ENCODE measurements at places on chromosomes 1 and 21.

- DNase-seq = no peak
These were observed 42.6 kb upstream of the A3GALT2 start for GRCh38 chr1:33363470-33363861.

DNA sequence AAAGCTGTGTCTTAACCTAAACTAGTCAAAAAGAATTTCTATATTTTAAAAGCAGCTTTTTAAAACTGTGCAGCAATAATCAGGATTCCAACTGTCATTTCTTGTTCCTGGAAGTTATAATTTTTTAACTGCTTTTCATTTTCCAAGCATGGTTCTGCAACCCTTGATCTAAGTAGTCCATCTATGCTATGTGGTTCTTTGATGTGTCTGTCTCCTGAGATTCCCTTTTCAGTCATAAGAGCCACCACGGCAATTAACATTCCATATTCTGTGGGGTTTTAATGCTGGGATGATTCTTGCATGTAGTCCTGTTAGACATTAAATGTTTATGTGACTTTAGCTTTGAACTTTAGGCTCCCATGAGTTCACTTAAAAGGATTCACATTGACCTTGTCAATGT is 220.4 kb downstream of the TPR start:
- DNase-seq = no peak

DNA sequence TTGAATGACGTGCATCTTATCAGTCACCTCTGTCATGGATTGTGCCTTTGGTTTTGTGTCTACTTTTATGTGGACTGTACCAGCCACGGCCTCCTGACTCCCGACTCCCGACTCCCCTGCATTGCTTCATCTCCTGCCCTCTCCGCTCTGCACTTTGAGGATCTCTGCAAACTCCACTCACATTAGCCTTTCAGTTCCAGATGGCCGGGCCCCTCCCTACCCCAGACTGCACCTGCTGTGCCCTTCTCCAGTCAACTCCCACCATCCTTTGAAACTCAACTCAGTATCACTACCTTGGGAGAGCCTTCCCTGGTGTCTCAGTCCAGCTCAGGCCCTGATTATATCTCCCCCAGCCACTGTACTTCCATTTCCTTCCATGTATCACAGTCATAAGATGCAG is 71.4 kb downstream of the MDM4 start:
- DNase-seq = no peak

GRCh38 chr1:33346927-33347649 is 26.2 kb upstream of the A3GALT2 start:
- DNase-seq = no peak

DNA sequence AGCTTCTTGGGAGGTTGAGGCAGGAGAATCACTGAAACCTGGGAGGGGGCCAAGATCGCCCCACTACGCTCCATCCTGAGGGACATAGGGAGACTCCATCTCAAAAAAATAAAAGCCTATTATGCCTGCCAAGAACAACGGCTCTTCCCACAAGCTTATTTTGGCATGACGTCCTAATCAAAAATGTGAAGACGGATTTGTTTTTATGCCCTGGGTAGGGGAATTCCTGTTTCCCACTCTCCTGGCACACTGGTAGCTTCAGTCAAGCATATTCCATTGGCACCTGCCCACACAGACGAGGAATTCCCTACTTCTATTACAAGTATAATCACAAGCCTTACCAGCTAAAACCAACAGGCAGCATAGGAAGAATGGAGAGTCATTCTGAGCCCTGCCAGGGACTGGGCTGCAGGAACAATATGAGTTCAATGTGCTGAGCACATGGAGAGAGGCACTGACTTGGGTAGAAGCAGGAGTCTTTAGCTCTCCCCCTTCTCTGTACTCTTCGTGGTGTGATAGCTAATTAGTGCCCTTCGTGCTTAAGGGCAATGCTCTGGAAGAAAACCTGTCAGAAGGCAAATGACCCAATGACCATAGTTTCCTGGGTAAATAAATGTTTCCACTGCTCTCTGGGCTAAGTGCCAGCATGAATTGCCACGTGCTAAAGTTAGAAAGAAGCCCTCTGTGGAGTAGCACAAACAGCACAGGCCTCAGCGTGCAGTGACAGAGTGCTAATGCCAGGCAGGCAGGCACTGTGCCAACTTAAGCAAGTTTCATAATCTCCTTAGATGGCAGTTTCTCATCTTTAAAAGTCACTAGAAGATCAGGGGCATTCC is 16.8 kb downstream of the TNFSF4 start:
- DNase-seq = no peak

DNA sequence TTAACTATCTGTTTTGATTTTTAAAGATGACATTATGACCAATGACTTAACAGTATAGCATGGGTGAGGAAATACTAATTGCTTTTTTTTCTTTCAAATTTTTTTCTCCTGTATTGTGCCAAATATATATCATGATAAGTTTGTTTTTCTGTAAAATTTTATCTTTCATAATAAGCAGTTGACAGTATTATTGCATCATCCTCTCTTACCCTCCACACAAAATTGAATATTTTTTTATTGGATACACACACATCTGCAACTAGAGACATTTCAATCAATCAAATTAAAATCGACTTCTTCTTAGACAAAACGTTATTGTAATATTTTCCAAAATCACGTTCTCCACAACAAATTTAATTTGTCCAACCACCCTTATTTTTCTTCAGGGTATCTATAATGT is 330.4 kb upstream of the BRINP3 start:
- no peak for DNase-seq

- no peak for DNase-seq
These were observed 44.8 kb downstream of the CHD1L start for GRCh38 chr1:147287133-147287865.

DNA sequence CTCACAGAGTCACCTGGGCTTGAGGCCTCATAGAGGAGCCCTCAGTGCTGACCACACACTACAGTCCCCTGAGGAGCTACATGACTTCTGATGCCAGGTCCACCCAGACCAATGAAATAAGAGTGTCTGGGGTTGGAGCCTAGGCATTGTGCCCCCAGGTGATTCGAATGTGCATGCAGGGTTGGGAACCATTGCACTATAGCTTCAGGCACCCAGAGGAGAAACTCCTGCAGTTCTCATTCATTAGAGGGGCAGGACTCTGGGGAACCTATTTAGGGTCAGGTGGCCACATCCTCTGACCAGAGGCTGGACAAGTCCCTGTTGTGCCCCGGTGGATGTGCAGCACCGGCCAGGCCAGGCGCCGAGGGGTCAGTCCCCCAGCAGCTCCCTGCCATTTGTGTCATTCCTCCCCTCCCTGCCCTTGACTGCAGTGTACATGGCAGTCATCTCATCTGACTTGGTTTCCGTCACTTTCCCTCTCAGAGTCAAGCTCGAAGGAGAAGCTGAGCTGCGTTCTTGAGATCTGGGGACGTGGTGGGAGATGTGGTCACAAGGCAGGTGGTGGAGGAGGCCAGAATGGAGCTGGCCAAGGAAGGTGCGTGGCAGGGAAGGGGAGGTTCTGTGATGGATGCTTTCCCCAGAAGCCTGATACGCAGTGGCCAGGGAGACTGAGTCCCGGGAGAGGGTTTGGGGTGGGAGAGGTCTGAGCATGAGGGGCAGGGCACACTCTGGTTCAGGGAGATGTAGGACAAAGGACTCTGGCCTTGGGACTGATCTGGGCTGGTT is 6.4 kb downstream of the CLDN19 start:
- no peak for DNase-seq

- DNase-seq = no peak
These were observed 10.4 kb downstream of the NECAP2 start for GRCh38 chr1:16450863-16451481.

GRCh38 chr21:36765229-36765628 is 66.3 kb downstream of the SIM2 start:
- DNase-seq = no peak

- DNase-seq = no peak
These were observed 171.0 kb downstream of the BRINP2 start for GRCh38 chr1:177341773-177342172.

DNA sequence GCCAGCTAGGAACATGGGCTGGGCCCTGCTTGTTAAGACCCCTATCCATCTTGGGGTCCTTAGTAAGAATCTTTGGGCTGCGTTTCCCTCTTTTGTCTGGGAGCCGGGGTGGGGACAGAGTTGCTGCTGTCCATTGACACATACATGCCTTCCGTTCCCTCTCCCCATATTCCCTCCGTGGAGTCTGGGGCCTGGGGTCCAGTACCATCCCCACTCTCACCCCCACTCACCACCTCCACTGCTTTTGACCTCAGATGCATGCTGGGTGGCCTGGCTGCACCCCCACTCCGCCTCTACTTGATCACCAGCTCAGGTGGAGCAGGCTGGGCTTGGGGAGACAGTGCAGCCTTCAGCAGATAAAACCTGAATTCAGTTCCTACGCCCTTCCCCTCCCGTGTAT is 3.3 kb downstream of the RD3 start:
- DNase-seq = no peak

GRCh38 chr1:191206513-191207207 is 729.0 kb upstream of the BRINP3 start:
- DNase-seq = no peak

DNA sequence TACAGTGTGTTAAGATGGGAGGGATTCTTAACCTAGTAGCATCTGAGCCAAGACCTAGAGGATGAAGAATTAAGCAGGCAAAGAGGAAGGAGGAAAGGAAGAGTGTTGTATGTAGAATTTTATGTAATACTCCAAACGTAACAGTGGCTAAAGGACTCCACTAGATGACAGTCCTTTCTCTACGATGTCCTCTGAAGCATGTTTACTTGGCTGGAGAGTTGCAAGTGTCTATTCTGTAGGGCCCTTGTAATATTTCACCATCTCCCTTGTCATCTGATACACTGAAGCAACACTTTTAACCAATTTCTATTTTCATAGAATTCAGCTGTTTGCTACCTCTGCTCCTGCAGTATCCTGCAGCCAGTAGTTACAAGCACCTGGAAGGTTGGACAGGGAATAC is 2.2 kb upstream of the YBX1 start:
- DNase-seq = no peak

GRCh38 chr1:225950905-225951497 is 10.0 kb upstream of the LEFTY2 start:
- no peak for DNase-seq

DNA sequence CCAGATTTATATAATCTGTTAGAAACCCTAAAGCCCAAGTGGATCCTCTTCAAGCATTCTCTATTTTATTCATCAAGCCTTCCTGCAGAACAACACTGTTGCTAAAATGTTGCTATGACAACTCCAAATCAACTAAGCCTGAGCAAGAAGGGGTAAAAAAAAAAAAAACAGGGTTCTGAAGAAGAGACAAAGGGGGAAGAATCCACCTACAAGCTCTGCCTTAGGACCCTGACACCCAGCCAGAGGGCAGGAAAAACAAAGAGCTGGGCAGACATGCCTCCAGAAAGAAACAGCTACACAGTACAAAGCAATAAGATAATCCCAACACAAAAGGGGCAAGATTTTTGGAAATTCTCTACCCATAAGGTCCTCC is 1.3 kb downstream of the USF1 start:
- no peak for DNase-seq

DNA sequence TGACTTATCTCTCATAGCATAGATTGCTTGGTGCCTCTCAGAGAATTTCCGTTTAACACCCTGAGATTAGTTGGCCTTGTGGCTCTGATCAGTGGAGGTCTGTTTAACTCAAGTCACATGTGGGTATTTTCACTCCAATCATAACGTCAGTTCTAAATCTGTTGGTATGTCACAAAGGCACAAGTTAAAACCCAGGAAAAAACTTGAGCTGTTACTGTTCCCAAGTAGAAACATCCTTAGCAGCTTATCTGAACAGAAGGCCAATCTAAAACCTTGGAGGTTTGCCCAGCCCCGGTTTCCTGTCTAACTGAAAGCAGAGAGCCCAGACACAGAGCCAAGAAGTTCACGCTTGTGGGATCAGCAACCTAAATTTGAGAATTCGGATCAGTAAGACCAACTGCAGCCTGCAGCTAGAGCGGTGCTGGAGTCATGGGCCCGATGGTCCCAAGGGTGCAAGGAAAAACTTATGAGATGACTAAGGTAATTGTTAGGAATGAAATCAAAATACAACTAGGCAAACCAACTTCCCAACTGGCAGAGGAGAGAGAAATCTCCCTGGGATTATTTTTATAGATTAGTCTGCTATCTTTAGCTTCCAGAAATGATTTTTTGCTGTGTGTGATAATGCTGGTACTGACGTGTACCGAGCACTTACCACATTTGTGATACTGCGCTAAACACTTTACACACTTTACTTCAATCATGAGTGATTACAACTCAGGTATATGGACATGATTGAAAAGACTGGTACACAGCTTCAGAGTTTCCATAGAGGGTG is 90.2 kb upstream of the C1orf21 start:
- DNase-seq = no peak

DNA sequence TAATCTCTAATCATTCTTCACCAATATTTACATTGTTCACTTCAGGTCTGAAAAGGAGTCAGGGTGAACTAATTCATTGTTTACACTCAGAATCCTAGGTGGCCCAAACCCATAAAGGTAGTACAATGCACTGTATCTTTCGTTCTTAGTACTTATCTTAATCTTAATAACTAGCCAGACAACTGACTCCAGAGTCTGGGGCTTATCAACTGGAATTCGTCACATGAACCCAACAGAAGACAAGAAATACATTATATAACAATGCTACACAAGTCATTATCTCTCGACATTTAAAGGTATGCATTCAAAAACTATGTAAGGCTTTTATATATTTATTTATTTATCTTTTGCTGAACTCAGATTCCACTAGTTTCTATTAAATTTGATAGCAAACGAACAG is 125.9 kb upstream of the ESRRG start:
- DNase-seq = no peak

DNA sequence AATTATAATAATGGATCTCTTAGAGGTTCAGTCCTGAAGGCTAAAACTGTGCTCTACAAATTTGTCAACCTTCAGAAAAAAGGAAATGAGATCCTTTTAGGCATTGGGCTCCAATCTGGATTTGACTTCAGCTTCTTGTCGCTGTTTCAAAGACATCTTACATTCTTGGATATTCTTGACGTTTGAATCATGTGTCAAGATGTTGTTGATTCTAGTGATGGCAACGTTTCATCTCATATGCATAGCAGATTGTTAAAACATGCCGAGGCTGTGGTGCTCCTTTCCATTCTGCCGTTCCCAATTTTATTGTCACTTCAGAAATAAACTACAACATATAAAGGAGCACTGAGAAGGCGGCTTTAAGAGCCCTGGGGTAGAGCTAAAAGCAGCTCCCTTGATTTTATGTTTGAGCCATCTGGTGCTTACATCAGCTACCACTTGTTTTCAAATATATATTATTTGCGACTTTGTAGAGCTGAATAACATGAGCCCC is 467.6 kb upstream of the ZRANB2 start:
- no peak for DNase-seq

GRCh38 chr1:50322579-50322978 is 100.7 kb downstream of the DMRTA2 start:
- no peak for DNase-seq

- no peak for DNase-seq
These were observed 244.4 kb downstream of the AKT3 start for GRCh38 chr1:243605604-243606003.

DNA sequence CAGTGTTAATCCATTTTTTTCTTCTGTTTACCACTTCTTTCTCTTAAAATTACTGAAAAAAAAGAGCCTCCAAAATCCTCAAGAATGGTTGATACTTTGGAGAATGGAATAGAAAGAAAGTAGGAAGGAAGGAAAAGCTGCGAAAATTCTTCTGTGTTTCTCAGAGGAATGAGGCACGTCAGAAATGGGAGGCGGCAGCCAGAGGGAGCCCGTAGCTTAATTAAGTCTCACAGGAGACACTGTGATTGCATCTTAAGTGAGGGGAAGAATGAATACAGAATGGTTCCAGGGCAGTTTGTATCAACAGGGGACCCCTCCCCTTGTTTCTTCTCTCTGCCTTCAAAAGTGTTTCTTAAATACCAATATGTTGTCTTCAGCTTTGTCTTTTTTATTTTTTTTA is 1099.5 kb downstream of the PLA2G4A start:
- no peak for DNase-seq

Data from GM06990 (cell line).